ENCODE measurements at places on chromosomes 11 and 22. TPM values are rescaled to one million over a fixed set of nuclear protein-coding genes. Genes with fewer than 3 reads are reported as not detected.

GRCh38 chr22:20885557-20886323 is 26.9 kb downstream of the SNAP29 start:
- ATAC-seq = peak; percentile 97

Gene CCDC157
- total RNA-seq = 1.8 TPM

DNA sequence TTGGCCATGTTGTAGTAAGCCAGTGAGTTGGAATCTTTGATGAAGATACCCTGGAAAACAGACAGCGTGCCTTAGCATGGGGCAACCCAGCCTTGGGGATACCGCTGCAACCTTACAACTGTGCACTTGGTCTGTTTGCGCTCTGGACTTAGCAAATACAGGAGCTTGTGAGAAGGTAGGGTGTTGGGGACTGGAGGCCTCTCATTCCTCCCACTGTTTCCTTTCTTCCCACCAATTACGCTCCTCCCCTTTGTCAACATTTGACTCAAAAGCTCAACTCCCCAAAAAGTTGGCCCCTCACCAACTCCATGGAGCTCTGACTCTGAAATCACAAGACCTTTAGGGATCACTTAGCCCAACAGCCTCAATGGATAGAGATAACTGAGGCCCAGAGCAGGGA is 7.9 kb upstream of the TBC1D10A start:
- ATAC-seq = no peak

DNA sequence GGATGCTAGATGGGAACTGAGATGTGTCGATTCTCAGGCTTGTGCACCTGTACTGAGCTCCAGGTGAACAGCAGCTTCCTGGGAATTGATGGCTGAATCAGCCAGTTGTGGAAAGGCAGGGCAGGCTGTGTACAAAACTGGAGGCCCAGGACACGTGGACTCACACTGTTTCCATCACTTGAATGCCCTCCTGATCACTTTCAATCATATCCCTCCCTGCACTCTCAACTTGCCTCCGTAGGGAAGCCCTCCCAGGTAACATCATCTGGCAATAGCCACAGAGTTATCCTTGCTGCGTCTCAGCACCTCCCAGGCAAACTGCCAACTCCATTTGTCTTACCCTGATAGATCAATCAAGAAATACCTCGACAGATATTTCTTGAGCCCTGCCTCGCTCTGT is 10.1 kb downstream of the FAM83F start:
- no peak for ATAC-seq
